ENCODE measurements at places on chromosomes 11 and 22.
A peak's percentile ranks its signal among the peaks of the same experiment; 100 is the strongest.

DNA sequence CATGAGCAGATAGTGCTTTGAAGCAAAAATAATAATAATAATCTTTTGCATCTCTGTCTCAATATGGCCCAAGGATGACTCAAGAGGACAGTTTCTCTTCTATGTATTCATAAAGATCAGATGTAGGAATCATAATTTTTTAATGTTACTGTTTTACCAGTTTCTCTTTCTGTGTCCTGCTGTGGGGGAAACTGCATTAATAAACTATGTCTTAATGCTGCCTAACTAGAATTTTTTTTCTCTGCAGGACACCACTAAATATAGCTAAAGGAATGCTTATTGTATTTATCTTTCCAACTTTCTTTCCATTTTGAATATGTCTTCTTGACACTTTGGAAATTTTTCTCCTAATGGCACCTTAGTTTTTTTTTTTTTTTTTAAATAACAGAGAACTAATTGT is 6.5 kb downstream of the FJX1 start:
- DNase-seq: no peak

- no peak for DNase-seq
Measured at GRCh38 chr11:125625225-125625629, 264 bp downstream of the CHEK1 start.

DNA sequence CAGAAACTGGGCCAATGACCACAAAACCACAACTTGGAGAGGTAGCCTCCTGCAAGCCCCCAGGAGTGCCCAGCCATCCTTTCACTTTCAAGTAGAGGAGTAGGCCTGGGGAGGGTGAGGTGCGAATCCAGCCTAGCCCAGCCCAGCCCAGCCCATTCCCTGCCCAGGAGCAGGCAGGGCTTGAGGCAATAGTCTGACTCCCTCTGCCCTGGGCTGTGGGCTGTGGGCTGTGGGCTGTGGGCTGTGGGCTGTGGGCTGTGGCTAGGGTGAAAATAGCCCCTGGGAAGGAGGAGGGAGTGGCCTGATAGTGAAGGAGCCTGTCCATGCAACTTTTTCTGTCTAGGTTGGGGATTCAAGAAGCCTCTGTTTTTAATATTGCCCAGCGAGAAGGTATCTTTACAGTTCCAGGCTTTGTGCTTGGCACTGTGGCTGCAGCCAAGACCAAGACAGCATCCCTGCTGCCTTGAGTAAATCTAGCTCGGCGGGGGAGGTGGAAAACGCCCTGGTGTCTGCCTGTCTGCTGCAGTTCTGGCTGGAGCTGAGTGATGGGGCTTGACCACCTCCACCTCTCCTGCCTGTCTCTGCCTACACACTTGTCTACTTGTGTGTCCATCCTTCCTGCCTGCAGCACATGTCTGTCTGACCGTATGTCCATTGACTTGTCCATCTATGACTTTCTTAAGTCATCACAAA is 40.7 kb downstream of the LMO1 start:
- no peak for DNase-seq

DNA sequence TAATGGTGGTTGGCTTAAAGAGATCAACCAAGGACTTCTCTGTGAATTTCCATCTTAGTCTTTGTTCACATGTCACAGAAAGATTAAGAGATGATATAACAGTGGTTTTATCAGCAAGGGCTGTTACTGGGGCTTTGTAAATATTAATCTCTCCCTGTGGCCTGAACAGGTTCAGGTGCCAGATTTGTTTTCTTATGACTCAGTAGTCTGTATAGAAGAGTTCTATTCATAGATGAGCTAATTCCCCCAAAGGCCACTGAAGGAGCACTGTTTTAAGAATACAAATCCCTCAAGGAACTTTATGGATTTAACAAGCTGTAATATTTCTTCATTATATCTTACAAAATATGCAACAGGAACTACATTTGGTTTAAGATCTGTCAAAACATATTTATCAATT is 50.4 kb downstream of the TCP11L1 start:
- DNase-seq: peak; percentile 16

- DNase-seq: no peak
Measured at GRCh38 chr22:39255449-39256185, 10.8 kb upstream of the PDGFB start.

GRCh38 chr11:9732453-9732852 is 68.6 kb downstream of the SWAP70 start:
- DNase-seq: no peak

DNA sequence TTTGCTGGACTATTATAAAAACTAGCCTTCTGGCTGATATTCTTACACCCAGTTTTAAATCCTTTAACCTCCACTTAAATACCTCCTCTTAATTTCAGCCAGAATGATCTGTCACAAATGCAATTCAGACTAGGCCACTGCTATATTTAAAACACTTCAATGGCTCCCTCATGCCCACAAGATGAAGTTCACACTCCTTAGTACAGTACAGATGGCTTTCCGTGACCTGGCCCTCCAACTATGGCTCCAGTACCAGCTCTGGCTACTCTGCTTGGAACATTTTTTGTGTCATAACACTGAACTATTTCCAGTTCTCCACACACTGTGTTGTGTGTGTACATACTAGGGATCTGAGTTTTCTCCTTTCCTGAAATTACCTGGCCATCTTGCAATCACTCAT is 353.4 kb downstream of the SOX6 start:
- DNase-seq: no peak
